GM20000 (cell line): ENCODE measurements at places on chromosomes 5 and 9.

- no peak for DNase-seq
These were observed 11.1 kb downstream of the OLFM1 start for GRCh38 chr9:135098400-135099105.

- DNase-seq, result no peak
These were observed 66.0 kb upstream of the PPARGC1B start for GRCh38 chr5:149664083-149664482.

- DNase-seq, result no peak
These were observed 12.8 kb downstream of the UGCG start for GRCh38 chr9:111909444-111909843.

DNA sequence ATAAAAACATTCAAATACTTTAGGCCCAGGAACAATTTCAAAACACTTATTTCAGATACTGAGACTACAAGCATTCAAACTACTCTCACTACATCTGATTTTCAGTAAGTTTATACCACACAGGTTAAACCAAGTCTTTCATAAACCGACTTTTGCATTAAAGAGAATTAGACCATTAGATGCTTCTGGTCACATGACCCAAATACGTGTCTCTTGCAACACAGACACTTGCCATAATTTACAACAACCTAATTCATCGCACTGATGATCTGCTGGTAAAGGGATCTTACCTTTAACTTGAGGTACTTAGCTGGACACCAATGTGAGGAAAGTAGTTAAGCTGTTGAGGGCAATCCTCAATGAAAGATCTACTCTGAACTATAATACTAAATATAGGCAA, 3.2 kb downstream of the HNRNPH1 start:
- DNase-seq, result no peak

GRCh38 chr9:68996462-68996861, 17.5 kb downstream of the PRKACG start:
- DNase-seq, result no peak

DNA sequence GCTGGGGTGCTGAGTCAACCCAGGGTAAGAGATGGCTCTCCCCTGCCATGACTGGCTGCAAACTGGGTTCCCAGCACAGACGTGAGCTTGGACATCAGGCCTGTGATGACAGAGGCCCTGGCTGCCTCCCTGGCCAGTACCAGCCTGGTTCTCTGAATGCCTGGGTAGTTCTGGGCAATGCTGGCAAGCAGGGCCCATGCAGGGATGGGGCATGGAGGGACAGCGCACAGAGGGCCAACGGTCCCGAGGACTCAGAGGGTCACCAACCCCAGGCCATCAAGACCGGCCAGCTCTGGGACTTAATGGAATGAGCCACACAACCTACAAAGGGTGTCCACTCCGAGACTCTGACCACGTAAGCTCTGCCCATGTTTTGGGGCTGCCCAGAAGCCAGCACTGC, 241.4 kb downstream of the FSTL4 start:
- DNase-seq, result no peak

DNA sequence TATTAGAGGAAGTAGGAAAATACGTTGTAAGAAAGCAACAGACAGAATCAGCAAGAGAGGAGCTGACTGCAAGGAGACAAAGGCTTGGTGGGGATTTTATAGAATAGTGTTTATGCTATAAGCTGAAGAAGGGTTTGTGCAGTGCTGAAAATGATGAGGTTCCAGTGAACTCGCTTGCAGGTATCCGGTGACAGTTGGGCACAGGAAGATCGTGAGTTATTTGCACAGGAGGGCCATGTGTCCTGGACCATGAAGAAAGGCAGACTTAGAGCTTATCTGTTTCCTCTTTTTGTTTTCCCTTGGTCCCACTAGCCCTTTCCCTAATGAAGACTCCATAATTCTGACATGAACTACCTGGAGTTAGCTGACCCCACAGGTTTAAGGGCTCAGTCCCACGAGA, 61.4 kb downstream of the NXNL2 start:
- DNase-seq, result no peak

DNA sequence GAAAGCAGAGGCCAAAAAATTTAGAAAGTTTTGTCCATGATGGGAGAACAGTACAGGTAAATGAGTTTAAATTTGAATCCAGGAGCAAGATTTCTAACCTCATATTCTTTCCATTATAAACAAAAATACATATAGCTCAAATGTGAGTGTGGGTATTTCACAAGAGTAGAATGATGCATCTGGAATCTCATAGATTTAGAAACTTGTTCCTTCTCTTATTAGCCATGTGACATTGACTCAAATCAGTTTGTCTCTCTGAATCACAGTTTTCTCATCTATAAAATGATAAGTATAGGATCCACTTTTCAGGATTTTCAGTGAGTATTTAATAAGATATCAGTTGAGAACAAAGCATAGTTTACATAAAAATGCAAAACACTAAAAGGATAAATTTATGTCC, 436.3 kb upstream of the PAPPA start:
- no peak for DNase-seq

- peak; percentile 96 for DNase-seq
These were observed at the start of gene PIP5KL1 for GRCh38 chr9:127930231-127931091. Gene PIP5KL1, minus strand, starts transcription at chr9:127930777. Its CDS starts 25 bp downstream, at chr9:127930752.

DNA sequence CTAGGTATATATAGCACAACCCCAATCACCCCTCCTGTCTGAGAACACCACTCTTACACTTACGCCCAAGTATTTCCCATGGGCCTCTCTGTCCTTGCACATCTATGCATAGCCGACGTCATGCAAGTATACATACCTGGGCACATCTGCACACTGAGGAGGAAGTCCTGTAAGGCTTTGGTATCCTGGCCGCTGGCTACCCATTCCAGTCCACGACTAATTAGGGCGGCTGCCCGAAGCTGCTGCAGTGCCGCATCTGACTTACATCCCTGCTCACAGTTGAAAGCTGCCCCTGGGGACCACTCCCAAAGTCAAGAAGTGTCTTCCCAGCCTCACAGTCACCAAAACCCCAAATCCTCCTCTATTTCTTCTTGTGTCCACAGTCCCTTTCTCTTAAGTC, 2.4 kb upstream of the VCP start:
- DNase-seq, result no peak

DNA sequence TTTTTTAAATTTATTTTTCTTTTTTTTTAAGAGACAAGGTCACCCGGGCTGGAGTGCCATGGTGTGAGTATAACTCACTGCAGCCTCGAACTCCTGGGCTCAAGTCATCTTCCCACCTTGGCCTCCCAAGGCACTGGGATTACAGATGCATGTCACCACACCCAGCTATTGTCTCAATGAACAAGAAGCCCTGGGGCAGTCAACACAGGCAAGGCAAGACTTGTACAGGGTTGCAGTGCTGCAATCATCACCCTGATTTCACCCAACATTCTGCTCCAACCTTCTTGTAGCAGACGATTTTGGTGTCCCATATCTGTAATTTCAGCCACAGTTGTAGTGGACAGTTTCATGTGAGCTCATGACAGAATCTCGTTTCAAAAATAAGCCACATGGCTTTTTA, 205.8 kb upstream of the KIF2A start:
- no peak for DNase-seq

DNA sequence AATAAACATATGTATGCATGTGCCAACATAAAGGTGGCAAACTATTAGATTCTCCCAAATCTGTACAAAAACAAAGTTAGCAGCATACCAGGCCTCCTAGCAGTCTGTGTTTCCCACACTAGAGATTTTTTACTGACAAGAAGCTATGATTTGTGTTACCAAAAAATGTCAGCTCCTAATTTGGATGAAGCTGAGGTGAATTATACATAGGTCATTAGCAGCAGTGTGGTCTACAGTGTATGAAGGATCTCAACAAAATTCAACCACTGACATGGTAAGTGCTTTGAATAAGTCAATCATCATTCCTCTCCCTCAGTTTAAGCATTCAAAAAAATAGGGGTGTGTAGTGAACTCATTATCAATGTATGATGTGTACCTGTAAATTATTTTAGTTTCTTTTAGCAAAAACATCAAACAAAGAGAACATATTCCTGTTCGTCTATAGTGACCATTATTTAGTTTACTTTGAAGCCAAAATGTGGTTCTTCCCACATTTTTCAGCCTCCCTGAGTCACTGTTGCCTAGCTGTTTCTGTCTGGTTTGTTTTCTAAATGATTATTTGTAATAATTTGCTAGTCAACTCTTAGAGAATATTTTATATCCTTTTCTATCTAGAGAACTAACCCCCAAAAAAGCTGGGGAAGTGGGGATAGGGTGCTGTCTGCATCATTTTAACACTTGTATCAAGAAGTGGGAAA, 52.1 kb upstream of the RGMB start:
- DNase-seq, result no peak
